ELF-1 (cell line): ENCODE measurements at places on chromosomes 13 and 19.

DNA sequence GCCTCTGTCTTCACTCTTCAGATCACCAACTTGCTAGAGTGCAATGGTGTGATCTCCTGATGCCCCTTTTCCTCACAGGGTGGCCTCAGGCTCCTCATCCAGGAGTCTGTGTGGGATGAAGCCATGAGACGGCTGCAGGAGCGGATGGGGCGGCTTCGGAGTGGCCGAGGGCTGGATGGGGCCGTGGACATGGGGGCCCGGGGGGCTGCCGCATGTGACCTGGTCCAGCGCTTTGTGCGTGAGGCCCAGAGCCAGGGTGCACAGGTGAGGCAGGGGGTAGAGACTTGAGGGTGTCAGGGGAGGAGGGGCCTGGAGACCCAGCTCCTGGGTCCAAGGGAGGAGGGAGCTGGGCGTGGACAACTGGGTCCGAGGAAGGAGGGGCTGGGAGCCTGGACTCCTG is 9.5 kb downstream of the ALDH16A1 start:
- DNase-seq, result no peak

DNA sequence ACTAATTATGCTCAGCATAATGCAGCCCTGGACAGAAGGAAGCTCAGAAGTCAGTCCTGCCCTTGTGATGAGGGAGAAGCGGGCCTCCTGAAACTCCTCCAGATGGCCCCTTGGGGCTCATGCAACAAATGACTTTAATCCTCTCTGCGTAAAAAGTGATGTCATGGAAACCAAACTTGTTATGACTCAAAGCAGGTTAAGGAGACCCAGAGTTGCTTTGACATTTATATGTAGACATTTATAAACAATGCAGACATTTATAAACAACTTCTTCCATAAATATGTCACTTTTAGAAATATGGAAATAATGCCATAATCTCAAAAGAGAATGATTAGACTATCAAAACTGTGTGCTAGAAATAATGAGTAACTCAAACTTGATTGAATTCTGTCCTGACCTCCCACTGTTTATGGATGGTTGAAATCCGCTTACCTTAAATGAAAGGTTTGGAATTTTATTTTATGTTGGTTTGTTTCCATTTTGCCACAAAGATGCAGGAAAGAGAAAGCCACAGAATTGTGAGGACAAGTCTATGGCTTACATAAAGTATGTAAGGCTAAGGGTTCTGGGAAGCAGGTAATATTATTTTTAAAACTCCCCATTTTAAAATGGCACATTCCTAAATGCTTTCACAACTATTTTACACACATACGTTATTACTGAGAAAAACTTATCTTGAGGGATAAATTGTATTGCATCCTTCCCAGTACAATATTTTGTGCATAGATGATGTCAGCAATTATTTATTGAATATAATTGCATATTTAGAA is 73.7 kb downstream of the CYSLTR2 start:
- no peak for DNase-seq

GRCh38 chr13:52160506-52160905 is 1.1 kb upstream of the NEK3 start:
- DNase-seq, result no peak

DNA sequence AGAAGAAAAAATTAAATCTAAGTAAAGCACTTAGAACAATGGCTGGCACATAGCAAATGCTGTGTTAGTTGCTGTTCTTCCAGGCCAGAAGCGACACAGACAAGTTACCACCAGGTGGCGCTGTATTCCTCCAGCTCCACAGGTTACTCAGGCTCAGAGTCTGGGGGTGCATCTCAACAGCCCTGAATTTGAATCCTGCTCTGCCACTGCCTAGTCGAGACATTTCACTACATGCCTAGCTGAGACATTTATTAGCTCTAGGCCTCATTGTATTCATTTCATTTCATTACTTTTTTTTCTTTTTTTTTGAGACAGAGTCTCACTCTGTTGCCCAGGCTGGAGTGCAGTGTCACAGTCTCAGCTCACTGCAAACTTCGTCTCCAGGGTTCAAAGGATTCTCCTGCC is 16.4 kb upstream of the CYP2B6 start:
- DNase-seq, result peak; percentile 78

DNA sequence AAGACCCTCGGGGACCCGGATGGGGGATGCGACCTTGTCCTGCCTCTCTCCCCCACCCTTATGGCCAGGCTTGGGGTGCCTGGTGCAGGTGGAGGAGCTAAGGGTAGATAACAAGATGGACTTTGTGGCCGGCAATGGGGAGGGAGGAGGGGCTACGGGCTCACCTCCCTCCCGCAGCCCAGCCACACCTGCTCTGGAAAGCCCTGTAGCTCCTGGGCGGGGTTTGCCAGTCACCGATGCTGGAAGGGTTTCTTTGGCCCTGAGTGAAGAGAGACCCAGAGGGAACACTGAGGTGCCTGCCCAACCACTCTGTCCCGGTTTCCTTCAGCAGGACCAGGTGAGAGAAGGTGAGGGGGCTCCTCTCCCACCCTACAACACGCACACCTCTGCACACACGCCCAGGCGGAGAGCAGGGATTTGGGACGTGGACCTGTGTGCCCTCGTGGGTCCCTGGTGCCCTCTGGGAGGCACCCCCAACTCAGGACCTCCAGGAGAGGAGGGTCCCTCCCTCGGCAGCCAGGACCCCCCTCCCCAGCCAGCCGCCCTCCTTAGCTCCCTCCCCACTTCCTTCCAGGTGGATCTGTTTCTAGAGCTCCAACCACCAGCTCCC is at the start of gene FUT2:
TSS of gene FUT2 (plus strand) at position 229 of the 610 bp plus-strand sequence. CDS start 6,986 bp downstream, outside the sequence.
- peak; percentile 73 for DNase-seq
